ENCODE measurements at places on chromosomes 4 and X.

- no peaks in the 10 kb centered on the region for H3K36me3 ChIP-seq
- DNase-seq = peak; percentile 62
- H3K27me3 ChIP-seq = peaks cover 11% of the 10 kb centered on the region
- H3K27ac ChIP-seq = no peak overlapping the region
- no peak overlapping the region for H3K4me3 ChIP-seq
- no peaks in the 10 kb centered on the region for H3K4me1 ChIP-seq
Measured at GRCh38 chrX:100413229-100413628, 3.2 kb upstream of the PCDH19 start.

GRCh38 chr4:104424989-104425388 lies 69.7 kb downstream of the CXXC4 start:
- no peaks in the 10 kb centered on the region for H3K4me1 ChIP-seq
- peak overlapping the region; percentile 49 for H3K4me3 ChIP-seq
- no peak overlapping the region for H3K27ac ChIP-seq
- no peak for DNase-seq
- H3K36me3 ChIP-seq = no peaks in the 10 kb centered on the region

DNA sequence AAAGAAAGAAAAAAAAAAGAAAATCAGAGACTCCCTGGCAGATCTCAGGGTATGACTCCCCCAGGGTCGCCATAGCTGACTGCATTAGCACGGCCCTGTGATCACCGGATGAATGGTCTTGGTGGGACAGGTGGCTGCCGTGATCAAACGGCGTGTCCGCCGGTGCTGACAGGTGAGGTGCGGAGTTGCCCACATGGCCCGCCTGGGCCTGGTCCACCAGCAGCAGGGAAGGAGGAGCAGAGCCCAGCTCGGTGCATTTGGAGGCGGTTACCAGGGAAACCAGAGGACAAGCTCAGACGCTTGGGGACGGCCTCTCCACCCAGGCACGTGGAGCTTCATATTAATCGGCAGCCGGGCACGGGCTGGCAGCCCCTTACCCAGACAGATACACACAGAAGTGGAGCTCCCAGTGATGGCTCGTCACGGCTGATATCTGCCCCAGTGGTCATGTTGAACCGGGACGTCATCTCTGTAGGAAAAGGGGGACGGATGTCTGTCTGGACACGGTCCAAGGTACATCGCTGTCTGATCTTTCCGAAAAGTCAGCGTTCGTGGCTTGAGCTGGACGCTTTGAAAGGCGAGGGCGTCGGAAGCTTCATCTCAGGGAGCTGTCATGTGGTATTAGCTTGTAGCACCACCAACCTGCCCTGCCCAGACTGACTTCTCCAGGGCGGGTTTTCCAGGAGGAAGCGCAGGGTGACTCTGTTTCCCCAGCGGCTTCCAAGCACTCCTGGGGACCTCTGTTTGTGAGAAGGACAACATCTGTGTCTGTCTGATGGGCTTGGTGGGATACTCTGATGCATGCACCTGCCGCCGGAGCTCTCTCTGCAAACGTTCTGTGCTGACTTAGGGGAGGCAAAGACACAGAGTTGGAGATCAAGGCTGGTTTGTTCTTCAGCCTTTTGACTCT lies 180.7 kb downstream of the CRLF2 start:
- H3K27me3 ChIP-seq = no peaks in the 10 kb centered on the region
- no peaks in the 10 kb centered on the region for H3K4me1 ChIP-seq
- no peak for DNase-seq
- no peaks in the 10 kb centered on the region for H3K36me3 ChIP-seq
- H3K4me3 ChIP-seq = no peak overlapping the region

GRCh38 chrX:147832707-147833348 lies 78.9 kb upstream of the FMR1 start:
- H3K36me3 ChIP-seq = no peaks in the 10 kb centered on the region
- no peaks in the 10 kb centered on the region for H3K4me1 ChIP-seq
- DNase-seq = no peak
- H3K27me3 ChIP-seq = no peaks in the 10 kb centered on the region

- DNase-seq = no peak
- H3K27me3 ChIP-seq = no peaks in the 10 kb centered on the region
- H3K4me3 ChIP-seq = no peak overlapping the region
- no peaks in the 10 kb centered on the region for H3K4me1 ChIP-seq
Measured at GRCh38 chr4:164937576-164938270, 39.7 kb downstream of the TRIM61 start.

GRCh38 chr4:107472265-107472948 lies 247.6 kb downstream of the PAPSS1 start:
- H3K4me3 ChIP-seq = no peak overlapping the region
- no peak overlapping the region for H3K27ac ChIP-seq
- no peaks in the 10 kb centered on the region for H3K36me3 ChIP-seq
- DNase-seq = no peak
- no peaks in the 10 kb centered on the region for H3K4me1 ChIP-seq

- H3K36me3 ChIP-seq = no peaks in the 10 kb centered on the region
- DNase-seq = no peak
- H3K4me3 ChIP-seq = no peak overlapping the region
Measured at GRCh38 chrX:38271154-38271716, 50.6 kb upstream of the SRPX start.

DNA sequence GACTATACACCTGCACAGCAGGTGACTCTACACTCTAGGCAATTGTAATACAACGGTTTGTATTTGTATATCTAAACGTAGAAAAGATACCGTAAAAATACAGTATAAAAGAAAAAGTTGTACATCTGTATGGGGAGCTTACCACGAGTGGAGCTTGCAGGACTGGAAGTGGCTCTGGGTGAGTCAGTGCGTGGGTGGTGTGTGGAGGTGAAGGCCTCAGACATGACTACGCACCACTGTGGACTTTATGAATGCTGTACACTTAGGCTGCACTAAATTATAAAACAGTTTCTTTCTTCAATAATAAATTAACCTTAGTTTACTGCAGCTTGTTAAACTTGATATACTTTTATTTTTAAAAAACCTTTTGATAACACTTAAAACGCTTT lies 85.0 kb upstream of the FAT1 start:
- no peaks in the 10 kb centered on the region for H3K4me1 ChIP-seq
- no peaks in the 10 kb centered on the region for H3K27me3 ChIP-seq
- no peak overlapping the region for H3K27ac ChIP-seq
- H3K36me3 ChIP-seq = no peaks in the 10 kb centered on the region

GRCh38 chrX:15903186-15903681 lies 48.6 kb upstream of the AP1S2 start:
- no peaks in the 10 kb centered on the region for H3K36me3 ChIP-seq
- no peak overlapping the region for H3K27ac ChIP-seq
- H3K4me3 ChIP-seq = no peak overlapping the region

- H3K4me3 ChIP-seq = no peak overlapping the region
- no peak for DNase-seq
- H3K4me1 ChIP-seq = no peaks in the 10 kb centered on the region
- H3K27ac ChIP-seq = no peak overlapping the region
- no peaks in the 10 kb centered on the region for H3K36me3 ChIP-seq
Measured at GRCh38 chr4:111018216-111018615, 395.3 kb upstream of the PITX2 start.

- peaks cover 6% of the 10 kb centered on the region for H3K4me1 ChIP-seq
- H3K36me3 ChIP-seq = no peaks in the 10 kb centered on the region
- peak; percentile 72 for DNase-seq
- H3K27ac ChIP-seq = no peak overlapping the region
Measured at GRCh38 chr4:16794816-16795445, 103.5 kb downstream of the LDB2 start.

Data from right atrium auricular region (tissue), 2 donors.